ENCODE measurements at places on chromosomes 1 and 21. TPM values are rescaled to one million over a fixed set of nuclear protein-coding genes. Genes with fewer than 3 reads are reported as not detected.
A peak's percentile ranks its signal among the peaks of the same experiment; 100 is the strongest.

AMPD1 gene
- total RNA-seq = not detected

HMGCS2 gene
- total RNA-seq = 0.20 TPM

CFAP45 gene
- total RNA-seq = 0.59 TPM

C1orf94 gene
- not detected for total RNA-seq

PRRC2C gene
- total RNA-seq = 154 TPM

STUM gene
- not detected for total RNA-seq

OR2G6 gene
- total RNA-seq = not detected

LCE3E gene
- not detected for total RNA-seq

MRPL20 gene
- 131 TPM for total RNA-seq

MEX3A gene
- total RNA-seq = 6.1 TPM

SPATA1 gene
- total RNA-seq = 3.1 TPM

DNA sequence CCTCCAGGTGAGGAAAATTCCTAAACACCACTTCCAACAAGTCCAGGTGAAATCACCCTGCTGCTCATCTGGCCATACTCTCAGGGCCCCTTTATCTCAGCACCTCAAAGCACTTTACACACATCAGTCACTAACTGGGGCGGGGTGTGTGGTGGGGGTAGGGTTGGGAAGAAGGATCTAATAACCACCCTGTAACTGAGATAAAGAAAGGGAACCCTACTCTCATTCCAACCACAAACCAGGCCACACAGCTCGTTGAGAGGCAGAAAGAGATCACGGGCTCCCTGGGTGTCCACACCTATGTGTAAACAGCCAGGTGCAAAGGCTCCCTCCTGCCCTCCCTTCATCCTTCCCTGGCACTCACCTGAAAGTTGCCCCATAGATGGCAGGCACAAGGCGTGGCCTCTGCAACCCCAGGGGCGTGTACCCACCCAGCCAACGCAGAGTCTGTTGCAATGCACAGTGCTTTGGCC lies 20.4 kb downstream of the GPR161 start:
- DNase-seq = no peak

GRCh38 chr1:168520052-168520751 lies 23.6 kb downstream of the XCL2 start:
- DNase-seq = no peak

DNA sequence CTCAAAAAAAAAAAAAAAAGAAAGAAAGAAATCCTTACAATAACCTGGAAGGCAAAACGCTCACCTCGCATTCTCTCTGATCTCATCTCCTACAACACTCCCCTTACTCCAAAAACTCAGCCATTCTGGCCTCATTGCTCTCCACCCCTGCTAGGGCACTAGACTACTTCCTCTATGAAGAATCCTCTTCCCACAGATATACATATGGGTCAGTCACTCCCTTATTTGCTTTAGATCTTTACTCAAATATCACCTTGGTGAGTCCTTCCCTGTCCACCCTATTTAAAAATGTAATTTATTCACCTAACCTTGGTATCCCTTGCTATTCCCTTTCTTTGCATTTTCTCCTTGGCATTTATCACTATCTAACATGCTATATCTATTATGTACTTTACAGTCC lies 24.6 kb upstream of the KIF1B start:
- DNase-seq = no peak

DNA sequence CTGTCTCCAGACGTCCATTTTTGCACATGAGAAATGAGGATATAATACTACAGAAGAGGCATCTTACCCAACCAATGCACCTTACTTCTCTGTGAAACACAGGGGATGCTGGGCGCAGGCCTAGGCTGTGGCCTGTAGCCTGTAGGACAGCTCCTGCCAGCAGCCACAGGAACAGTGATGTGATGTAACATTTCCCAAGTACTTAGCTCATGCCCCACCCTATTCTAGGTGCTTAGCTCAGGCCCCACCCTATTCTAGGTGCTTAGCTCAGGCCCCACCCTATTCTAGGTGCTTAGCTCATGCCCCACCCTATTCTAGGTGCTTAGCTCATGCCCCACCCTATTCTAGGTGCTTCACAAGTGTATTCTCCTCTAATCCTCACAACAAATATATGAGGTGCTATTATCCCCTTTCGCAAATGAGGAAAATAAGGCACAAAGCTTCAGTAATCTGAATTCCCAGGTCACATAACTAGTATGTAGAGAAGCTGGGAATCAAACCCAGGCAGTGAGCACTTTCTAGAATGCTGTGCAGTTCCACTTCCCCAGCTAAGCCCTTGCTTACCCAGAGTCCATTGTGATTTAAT lies 4.6 kb upstream of the NAXE start:
- no peak for DNase-seq

- DNase-seq = no peak
Measured at GRCh38 chr1:215606564-215607168, 39.6 kb downstream of the KCTD3 start.

- no peak for DNase-seq
Measured at GRCh38 chr1:27992276-27992675, 32.5 kb downstream of the XKR8 start.

GRCh38 chr1:240173836-240174235 lies 82.2 kb downstream of the FMN2 start:
- no peak for DNase-seq

GRCh38 chr1:62800825-62801306 lies 16.9 kb downstream of the ATG4C start:
- no peak for DNase-seq

- DNase-seq = no peak
Measured at GRCh38 chr21:42312626-42313104, 2.5 kb downstream of the TFF3 start.

GRCh38 chr1:191675856-191676783 lies 482.1 kb upstream of the RGS18 start:
- no peak for DNase-seq

- DNase-seq = no peak
Measured at GRCh38 chr1:178066908-178067614, 26.8 kb upstream of the RASAL2 start.

- no peak for DNase-seq
Measured at GRCh38 chr1:115783311-115783710, 14.8 kb upstream of the CASQ2 start.

DNA sequence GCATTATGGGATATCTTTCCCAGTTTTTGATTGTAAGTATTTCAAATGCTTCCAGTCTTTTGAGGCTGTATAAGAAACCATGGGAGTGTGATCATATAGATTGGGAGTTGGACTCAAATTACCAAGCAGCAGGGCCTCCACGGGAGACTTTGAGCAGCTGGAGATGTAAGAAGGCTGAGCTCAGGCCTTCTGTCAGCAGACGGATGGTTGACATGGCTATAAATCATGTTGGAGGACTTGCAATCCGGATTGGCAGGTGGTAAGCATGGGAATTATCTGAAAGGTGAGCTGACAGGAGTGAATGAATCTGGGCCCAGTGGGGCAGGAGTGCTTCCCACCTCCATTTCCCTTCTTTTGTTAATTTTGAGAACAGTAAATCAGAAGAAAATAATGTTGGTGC lies 83.2 kb upstream of the PPM1J start:
- DNase-seq = no peak

GRCh38 chr1:113552244-113552643 lies 161.9 kb downstream of the MAGI3 start:
- no peak for DNase-seq

DNA sequence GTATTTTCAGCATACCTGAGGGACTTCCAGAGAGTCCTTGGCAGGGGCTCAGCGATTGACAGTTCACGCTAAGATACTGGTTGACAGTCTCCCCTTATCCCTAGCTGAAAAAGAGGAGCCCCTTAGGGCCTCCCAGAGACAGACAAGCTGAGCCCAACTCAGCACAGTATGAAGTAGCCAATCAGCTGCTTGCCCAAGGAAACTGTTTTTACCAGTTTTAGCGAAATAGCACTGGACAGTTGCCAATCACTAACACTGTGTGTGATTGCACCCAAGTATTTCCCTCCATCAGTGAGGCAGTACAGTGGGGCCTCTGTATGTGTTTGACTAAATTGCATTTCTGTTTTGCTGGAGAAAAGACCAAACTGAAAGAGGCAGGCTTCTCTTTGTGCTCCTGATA lies 27.0 kb downstream of the KHDRBS1 start:
- DNase-seq = no peak

DNA sequence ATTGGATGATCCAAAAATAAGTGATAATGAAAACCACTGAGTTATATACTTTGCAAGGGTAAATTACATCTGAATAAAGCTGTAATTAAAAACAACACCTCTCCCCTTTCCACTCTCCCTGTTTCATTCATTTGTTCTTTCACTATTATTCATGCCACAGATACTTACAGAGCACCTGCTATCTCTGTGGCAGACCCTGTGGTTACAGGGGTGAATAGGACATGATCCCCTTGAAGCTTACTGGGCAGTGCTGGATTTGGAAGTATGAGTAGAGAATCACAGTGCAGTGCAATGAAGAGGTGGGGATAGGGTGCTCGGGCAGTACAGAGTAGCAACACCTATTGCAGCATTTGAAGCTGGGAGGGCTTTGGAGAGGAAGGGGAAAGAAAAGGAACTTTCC lies 21.7 kb downstream of the ARV1 start:
- no peak for DNase-seq

DNA sequence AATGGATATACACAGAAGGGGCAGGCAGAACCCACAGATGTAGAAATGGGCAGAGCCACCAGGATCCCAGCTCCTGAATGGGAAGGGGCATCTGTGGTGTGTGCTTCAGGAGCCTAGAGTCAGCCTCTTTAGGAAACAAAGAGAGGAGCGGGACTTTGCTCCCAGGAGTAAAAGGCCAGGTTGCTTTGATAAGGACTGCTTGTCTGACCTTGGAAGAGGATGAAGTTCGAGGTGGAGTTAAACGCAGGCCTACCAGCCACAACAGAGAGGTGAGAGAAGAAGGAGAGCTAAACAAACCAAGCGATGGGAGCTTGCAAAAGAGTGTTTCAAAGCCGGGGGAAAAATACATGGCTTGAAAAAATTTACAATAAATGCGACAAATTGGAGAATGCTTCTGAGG lies 49.9 kb upstream of the TMPRSS2 start:
- no peak for DNase-seq

GRCh38 chr1:210703593-210703992 lies 374.9 kb downstream of the HHAT start:
- DNase-seq = no peak

- no peak for DNase-seq
Measured at GRCh38 chr1:5634893-5635292, 357.3 kb downstream of the NPHP4 start.

DNA sequence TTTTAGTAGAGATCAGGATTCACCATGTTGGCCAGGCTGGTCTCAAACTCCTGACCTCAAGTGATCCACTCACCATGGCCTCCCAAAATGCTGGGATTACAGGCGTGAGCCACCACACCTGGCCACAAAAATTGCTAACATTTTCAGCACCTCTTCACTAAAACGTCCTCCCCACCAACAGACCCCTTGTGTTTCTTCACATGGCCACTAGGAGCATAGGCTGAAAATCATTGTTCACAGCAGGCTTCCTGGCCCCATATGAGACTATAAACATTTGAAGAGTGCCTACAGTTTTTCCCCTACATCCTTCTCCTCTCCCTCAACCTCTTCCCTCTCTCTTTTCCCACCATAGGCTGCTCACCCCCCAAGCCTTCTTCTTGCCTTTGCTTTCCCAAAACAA lies 28.0 kb upstream of the SFPQ start:
- DNase-seq = peak; percentile 48

GRCh38 chr1:59375321-59376220 lies 78.7 kb downstream of the FGGY start:
- DNase-seq = no peak

DNA sequence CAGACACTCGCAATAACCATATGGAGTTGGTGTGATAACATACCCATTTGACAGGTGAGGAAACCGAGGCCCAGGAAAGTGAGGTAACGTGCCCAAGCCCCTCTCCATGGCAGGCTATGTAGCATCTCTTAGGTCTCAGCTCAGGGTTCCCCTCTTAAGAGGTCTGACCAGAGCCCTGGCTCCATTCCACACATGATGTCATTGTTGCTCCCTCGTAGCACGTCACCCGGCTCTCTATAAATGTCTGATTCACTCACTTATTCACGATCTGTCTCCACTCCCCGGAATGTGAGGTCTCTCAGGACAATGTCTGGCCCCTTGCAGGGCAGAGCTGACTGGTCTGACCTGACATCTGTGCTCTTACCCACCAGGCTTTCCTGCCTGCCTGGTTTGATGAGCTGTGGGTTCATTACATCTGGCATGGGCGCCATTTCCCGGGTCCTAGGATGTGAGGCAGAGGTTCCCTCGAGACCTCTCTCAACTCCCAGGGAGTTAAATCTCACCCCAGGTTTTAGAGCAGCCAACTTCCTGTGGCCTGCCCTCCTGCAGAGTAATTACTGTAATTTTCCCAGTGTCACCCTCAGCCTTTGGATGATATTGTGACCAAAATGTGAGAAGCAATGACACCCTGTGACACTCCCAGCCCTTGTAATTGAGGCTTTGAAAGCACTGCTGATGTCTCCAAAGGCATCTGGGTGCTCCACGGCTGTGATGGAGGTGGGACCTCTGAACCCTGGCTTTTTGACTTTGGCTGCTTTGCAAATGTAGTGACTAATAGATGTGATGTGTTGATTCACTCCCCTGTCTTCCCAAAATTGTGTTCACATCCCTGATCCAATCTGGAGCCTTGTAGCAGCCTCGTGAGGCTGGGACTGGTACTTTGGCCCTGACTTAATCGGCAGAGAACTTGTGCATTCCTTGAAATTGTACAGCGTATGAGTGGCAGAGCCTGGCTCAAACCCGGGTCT lies 10.6 kb downstream of the ACTL8 start:
- DNase-seq = no peak

DNA sequence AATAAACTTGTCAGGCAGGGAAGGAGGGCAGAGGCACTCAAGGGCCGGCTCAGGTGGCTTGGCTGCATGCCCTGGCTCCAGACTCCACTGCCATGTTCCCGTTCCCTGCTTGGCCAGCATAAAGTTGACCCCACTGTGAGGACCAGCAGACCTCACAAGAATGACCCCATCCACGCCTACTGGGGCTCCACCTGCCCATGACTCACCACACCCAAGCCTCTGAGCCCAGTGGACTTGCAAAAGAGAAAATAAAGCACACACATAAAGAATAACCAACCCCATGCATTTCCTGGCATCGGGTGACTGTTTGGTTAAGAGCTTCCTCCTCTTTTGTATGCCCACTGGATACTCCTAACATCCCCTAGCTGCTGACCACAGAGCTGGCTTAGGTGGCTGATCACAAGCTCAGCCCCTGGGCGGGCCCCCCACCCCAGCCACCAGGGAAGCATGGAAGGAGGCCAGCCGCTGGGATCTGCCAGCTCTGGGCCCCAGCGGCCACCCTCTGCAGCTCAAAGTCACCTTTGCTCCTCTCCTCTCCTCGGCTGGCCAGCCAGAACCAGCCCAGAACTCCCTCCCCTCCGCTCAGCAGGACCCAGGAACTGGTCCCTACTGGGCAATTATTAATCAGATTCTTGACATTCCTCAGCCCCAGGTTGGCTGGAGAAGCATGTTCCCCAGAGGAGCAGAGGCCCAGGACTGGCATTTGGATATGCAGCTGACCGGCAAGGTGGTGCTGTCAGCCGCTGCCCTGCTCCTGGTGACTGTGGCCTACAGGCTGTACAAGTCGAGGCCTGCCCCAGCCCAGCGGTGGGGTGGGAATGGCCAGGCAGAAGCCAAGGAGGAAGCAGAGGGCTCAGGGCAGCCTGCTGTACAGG lies at the start of gene KLHDC7A:
TSS of gene KLHDC7A (plus strand) at position 616 of the 875 bp plus-strand sequence. CDS start at position 668, 52 bp downstream.
- no peak for DNase-seq

- no peak for DNase-seq
Measured at GRCh38 chr1:18951818-18952391, 4.6 kb downstream of the IFFO2 start.
